Fibroblast of the aortic adventitia (primary cell): ENCODE measurements at places on chromosomes 1 and 21. TPM values are rescaled to one million over a fixed set of nuclear protein-coding genes. Genes with fewer than 3 reads are reported as not detected.

Gene ELF3
- 0.09 TPM in 1 of 2 replicates, not detected in the other for total RNA-seq

Gene CACNA1S
- not detected in 2 replicates for total RNA-seq

Gene FAM78B
- 0.25 and 0.27 TPM in 2 replicates for total RNA-seq

Gene PGM1
- total RNA-seq, result 52.4 and 83.5 TPM in 2 replicates

GRCh38 chr1:159205225-159205624 lies 550 bp downstream of the ACKR1 start:
- DNase-seq, result no peak

DNA sequence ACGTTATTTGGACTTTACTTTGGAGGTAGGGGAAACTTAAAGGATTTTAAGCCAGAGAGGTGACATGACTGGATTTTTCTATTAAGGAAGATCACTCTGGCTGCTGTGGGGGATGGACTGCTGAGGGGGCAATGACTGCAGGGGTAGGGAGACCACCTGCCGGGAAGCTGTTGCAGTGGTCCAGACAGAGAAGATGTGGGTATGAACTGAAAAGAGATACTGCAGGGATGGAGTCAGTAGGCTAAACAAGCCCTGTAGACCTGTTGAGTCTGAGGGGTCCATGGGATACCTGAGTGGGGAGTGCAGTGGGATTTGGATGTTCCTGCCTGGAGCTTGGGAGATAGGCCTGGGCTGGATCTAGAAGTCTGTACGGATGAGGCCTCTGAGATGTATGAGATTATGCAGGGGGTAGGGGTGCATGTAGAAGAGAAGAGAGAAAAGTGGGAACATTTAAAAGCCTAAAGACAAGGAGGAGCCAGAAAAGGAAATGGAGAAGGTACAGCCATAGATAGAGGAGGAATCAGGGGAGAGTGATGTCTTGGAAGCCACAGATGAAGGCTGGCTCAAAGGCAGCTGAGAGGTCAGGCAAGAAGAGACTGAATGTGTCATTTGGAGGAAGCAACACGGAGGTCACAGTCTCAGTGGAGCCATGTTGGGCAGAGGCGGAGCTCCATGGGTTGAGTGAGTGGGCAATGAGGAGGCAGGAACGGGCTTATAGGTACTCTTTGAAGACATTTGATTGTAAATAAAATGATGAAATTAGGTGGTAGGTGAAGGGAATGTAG lies 25.9 kb upstream of the KCNA2 start:
- DNase-seq, result no peak

- DNase-seq, result peak; percentile 63
These were observed 70.4 kb downstream of the DIRAS3 start for GRCh38 chr1:67980028-67980427.

DNA sequence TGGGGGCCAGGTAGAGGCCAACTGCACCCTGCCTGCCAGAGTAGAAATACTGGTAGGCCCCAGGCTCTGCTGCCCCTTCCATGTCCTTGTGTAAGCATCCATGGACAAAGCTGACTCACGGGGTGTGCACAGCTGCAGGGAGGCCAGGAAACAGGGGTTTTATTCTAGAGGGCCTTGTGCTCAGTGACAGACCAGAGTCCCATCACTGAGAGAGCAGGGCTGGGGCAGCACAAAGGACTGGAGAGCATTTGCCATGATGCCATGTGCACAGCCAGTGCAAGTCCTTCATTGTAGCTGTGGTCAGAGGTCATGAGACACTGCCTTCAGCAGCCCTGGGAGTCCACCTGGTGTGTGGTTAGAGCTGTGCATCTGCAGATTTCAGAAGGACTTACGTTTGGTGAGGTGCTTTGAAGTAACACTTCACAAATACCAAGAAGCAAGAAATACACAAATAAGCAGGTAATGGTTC lies 8.1 kb downstream of the ARF1 start:
- DNase-seq, result no peak

- no peak for DNase-seq
These were observed 52.0 kb upstream of the KCNA3 start for GRCh38 chr1:110726755-110727154.

- DNase-seq, result no peak
These were observed 264.6 kb downstream of the DUSP10 start for GRCh38 chr1:221477252-221477651.

DNA sequence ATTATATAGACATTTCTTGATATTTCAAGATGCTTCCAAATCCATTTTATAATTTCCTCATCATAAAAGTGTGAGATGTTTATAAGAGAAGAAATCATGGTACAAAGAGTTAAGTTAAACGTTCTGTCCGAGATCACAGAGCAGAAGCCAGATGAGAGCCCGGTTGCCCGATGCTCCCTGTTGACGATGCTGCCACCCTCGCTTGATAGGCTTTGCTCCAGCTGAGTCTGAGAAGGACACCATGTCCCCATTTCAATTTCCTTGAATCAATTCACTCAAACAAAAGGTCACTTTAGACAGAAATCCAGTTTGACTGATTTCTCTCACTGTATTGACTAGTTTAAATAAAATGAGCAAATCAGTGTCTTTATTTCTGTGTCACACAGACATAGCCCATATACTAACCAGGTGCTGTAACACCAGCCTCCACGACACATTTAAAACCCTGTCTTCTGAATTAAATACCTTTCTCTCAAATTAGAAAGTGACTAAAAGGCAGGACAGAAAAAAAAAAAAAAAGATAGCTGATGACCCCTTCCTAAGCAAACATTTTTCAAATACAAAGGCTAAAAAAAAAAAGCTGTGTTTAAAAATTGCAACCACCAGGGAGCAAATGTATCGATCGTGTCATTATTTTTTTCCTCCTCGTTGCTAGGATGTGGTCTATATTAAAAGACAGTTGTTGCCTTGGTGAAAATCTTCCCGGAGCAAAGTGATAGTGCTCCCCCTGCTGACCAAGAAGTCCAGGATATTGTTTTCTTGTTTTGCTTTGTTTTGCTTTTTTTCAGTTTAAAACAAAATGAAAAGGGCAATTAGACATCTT lies 35.2 kb downstream of the DNASE2B start:
- peak; percentile 87 for DNase-seq

- no peak for DNase-seq
These were observed 103.2 kb upstream of the KRTAP19-8 start for GRCh38 chr21:31141389-31142000.

DNA sequence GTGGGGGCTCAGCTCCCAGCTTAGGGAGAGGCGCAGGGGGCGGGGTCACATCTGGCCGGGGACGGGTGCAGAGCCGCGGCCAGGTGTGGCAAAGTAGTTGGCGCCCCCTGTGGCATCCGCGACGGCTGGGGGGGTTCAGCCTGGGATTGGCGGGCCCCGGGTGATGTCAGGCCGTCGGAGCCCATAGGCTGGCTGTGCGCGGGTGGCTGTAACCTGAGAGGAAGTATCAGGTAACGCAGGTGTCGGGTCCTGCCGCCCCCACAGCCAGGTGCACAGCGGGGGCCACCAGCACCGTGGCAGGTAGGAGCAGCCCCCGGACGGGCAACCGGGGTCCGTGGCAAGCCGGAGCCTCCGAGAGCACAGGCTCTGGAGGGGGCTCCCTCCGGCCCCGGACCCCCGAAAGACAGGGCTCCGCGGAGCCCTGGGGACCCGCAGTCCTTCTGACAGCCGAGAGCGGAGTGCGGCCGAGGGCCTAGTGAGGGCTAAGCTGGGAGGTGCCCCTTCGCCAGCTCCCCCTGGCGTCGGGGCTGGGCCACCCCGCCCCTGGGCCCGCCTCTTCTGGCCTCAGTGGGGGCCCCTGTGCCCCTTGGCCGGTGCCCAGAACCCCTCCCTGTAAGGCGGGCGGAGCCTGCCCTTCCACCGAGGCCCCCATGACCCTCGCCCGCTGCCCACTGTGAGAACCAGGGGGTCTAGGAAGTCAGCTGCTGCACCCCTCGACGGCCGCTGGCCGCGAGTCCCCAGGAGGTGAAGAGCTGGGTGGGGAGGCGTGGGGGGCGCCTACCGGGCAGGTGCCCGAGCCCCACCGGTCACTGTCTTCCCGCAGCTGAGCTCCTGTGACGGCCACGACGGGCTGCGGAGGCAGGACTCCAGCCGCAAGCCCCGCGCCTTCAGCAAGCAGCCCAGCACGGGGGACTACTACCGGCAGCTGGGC lies 17.9 kb downstream of the TNFRSF25 start:
- DNase-seq, result no peak

GRCh38 chr1:236862615-236863211 lies 67.6 kb downstream of the MTR start:
- DNase-seq, result peak; percentile 8

GRCh38 chr1:235563513-235564061 lies 59.3 kb upstream of the B3GALNT2 start:
- no peak for DNase-seq
